ENCODE measurements at places on chromosomes 4 and X. TPM values are rescaled to one million over a fixed set of nuclear protein-coding genes. Genes with fewer than 3 reads are reported as not detected.

The CTAG1A gene
- total RNA-seq = not detected

The DAPP1 gene
- not detected for total RNA-seq

The MAGEA9B gene
- not detected for total RNA-seq

The C4orf54 gene
- 0.01 TPM for total RNA-seq

The OTUD6A gene
- total RNA-seq = not detected

The TMEM255A gene
- 0.33 TPM for total RNA-seq

The TCEAL6 gene
- total RNA-seq = not detected

The NUP54 gene
- 28.6 TPM for total RNA-seq

The UGT8 gene
- total RNA-seq = 0.10 TPM

The TEX11 gene
- total RNA-seq = not detected

The ZNF157 gene
- total RNA-seq = not detected

The ZMAT1 gene
- not detected for total RNA-seq

The DCAF12L2 gene
- total RNA-seq = 0.13 TPM

The ANAPC10 gene
- 11.1 TPM for total RNA-seq

The SYNPO2 gene
- total RNA-seq = 1.3 TPM

The NDST3 gene
- total RNA-seq = not detected

The FAM114A1 gene
- total RNA-seq = 39.7 TPM

The PITX2 gene
- 0.46 TPM for total RNA-seq

The ARL9 gene
- total RNA-seq = 0.07 TPM

The DCAF8L2 gene
- not detected for total RNA-seq

The CORIN gene
- not detected for total RNA-seq

The JADE1 gene
- total RNA-seq = 27.4 TPM

The GC gene
- total RNA-seq = not detected

The PAPSS1 gene
- 29.8 TPM for total RNA-seq

The C4orf50 gene
- not detected for total RNA-seq

The FGA gene
- total RNA-seq = 20.2 TPM

The ARMCX2 gene
- total RNA-seq = not detected

The TLR1 gene
- total RNA-seq = 0.14 TPM

The MAGEB17 gene
- total RNA-seq = not detected

The STARD8 gene
- total RNA-seq = 1.6 TPM

The ANK2 gene
- total RNA-seq = 0.52 TPM

The KCNIP4 gene
- not detected for total RNA-seq

The ARHGEF38 gene
- total RNA-seq = not detected

The GABRG1 gene
- not detected for total RNA-seq

The PLAC8 gene
- 0.94 TPM for total RNA-seq

The STS gene
- total RNA-seq = 2.0 TPM

The DMRTC1B gene
- total RNA-seq = not detected

The SPANXA1 gene
- 0.25 TPM for total RNA-seq

The PWWP3B gene
- total RNA-seq = not detected

The HS3ST1 gene
- total RNA-seq = 0.35 TPM

The UNC5C gene
- total RNA-seq = not detected

The SPANXC gene
- not detected for total RNA-seq

The PIN4 gene
- total RNA-seq = 40.2 TPM

The CSTF2 gene
- 31.2 TPM for total RNA-seq

The DACH2 gene
- not detected for total RNA-seq

The ADGRL3 gene
- total RNA-seq = 0.01 TPM

The CLNK gene
- total RNA-seq = not detected

The IL1RAPL1 gene
- total RNA-seq = not detected

The FGG gene
- total RNA-seq = 5.4 TPM

The NDST4 gene
- total RNA-seq = not detected

The NR3C2 gene
- 0.02 TPM for total RNA-seq

The TSPAN7 gene
- total RNA-seq = 3.0 TPM

The ESX1 gene
- total RNA-seq = 0.06 TPM

The SMIM43 gene
- 0.33 TPM for total RNA-seq

The DCHS2 gene
- total RNA-seq = not detected

The NUP62CL gene
- 16.8 TPM for total RNA-seq

The RNF175 gene
- not detected for total RNA-seq

The STPG2 gene
- total RNA-seq = not detected

The FGF5 gene
- 0.11 TPM for total RNA-seq

All from A549 treated with dexamethasone at 1 μM for 4 hours (cell line).